ENCODE measurements at places on chromosomes 7 and 10.

GRCh38 chr7:98126311-98127142 is 19.9 kb downstream of the LMTK2 start:
- DNase-seq = no peak

- no peak for DNase-seq
These were observed 52.2 kb downstream of the IGF2BP3 start for GRCh38 chr7:23418046-23418445.

GRCh38 chr10:53009961-53010907 is 237.7 kb upstream of the MBL2 start:
- no peak for DNase-seq

- DNase-seq = no peak
These were observed 12.3 kb downstream of the STX1A start for GRCh38 chr7:73707045-73707631.

GRCh38 chr10:70479165-70479581 is 606 bp downstream of the PALD1 start:
- no peak for DNase-seq

- no peak for DNase-seq
These were observed 1.0 kb downstream of the POLM start for GRCh38 chr7:44081266-44081748.

DNA sequence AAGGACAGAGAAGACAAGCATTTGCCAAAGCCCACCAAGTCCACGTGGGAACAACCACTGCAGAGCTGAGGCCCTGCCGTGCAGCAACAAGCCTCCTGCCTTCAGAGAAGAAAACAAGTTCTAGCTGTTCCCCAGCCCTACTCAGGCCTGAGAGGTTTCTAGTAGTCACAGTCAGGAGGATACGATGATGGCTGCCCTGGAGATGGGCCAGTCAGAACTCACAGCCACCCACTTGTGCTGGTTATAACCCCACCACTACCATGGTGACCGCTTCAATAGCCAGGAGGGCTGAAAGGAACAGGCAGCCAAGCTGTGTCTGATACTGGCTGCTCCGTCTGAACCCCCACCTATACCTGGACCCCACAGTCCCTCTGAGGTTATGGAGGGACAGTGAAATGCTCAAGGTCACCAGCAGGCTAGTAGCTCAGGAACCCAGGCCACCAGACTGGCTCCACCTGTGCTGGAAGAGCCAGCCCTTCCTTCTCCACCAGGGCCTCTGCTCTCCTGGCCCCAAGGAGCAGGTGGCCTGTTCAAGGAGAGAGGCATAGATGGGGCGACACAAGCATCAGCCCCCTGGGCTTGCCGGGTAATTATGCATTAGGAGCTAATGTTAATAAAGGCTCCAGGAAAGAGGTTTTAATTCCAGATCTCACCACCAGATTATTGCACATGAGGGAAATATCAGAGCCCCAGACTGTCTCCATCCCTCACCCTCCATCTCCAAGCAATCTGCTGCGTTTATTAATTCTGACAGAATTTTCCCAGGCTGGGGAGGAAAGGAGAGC is 125.8 kb upstream of the PCBD1 start:
- DNase-seq = no peak

Measured in GM12878 (cell line).